Glutamatergic neuron (in vitro differentiated cells): ENCODE measurements at places on chromosomes 3 and 15.

GRCh38 chr3:112811131-112811884, 35.4 kb downstream of the CD200R1L start:
- no peak for DNase-seq

GRCh38 chr15:63560741-63561448, 36.3 kb upstream of the FBXL22 start:
- no peak for DNase-seq

DNA sequence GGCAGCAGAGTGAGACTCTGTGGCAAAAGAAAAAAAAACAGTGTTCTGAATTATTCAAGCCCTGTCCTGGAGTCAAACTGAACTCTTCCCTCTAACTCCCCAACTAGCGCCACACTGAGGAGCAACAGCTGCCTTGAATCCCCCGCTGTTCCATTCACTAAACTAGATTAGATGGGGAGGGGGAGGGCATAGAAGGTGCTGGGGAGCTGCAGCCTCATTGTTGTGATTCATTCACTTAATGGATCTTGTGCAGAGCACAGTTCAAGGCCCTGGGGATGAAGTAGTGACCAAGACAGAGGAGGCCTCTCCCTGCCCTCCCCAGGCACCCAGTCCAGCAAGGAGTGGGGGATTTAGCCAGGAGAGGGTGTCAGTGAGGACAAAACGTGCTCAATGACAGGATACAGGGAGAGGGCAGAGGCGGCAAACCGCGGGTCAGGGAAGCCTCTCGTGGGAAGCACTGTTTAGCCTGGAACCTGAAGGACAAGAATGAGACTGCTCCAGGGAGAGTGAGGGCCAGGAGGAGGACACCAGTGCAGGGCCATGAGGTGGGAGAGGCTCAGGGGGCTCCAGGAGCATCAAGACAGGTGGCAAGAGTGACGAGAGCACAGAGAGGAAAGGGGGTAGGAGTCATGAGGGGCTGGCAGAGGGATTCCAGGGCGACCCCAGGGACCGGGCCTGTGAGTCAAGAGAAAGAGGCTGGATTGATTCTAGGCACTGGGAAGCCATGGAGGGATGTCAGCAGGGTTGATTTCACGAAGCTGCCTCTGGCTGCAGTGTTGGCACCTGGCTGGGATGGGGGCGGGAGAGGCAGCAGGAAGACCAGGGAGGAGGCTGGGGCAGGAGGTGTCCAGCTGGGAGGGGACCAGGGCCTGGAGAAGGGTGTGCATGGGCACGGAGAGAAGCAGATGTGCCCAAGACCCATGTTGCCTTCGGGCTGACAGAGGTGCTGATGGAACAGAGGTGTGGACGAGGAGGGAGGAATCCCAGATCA, 31.4 kb downstream of the ALS2CL start:
- no peak for DNase-seq

DNA sequence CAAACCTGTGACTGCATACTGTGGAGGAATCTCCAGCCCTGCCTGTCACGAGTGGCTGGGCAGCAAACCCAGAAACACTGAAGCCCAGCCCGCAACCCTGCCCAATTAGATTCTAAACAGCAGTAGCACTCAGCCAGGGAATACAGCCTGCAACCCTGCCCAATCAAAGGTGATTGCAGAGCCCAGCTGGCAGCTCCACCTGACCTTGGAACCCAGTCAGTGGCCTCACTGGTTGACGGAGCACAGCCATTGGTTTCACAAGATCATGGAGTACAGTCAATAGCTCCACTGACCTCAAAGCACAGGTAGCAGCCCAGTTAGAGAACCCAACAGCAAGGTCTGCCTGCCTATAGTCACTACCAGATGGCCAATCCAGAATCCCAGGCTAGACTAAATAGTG, 35.2 kb upstream of the MYLK start:
- DNase-seq: no peak

- no peak for DNase-seq
These were observed 7.9 kb downstream of the ZNF280D start for GRCh38 chr15:56725386-56725785.

DNA sequence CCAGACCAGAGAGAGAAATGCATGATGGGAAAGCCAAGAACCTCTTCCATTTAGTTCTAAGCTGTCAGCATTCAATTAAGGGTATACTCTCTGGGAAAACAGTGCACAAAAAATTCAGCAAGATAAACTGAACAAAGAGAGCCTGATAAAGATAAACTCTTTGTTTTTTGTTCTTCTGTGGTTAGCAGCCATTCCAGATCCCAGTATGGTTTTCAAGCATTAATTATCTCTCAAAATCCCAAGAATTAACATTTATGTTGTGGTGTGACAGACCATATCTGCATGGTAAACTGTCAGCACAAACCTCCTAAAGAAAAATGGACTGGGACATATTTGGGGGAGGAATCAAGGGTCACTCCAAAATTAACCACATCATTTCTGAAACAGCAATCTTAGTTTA, 124.0 kb upstream of the LRRN1 start:
- no peak for DNase-seq

GRCh38 chr15:97168704-97169475, 791.6 kb upstream of the ARRDC4 start:
- no peak for DNase-seq

GRCh38 chr3:128863560-128863959, 15.9 kb upstream of the ACAD9 start:
- DNase-seq: no peak

DNA sequence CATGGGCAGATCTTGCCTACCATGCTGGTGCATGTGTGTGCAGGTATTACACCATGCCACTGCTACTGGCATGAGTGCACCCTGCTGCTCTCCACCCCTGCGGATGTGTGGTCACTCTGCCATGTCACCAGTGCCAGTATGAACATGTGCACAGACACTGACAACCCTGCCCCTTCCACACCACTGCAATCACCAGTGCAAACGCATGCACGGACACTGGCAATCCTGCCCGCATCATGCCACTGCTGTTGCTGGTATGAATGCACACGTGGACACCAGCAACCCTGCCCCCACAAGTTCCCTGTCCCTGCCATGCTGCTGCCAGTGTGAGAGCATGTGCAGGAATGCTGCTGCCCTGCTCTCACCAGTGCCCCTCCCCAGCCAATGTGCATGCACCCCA, 24.8 kb upstream of the TUBGCP5 start:
- DNase-seq: no peak

DNA sequence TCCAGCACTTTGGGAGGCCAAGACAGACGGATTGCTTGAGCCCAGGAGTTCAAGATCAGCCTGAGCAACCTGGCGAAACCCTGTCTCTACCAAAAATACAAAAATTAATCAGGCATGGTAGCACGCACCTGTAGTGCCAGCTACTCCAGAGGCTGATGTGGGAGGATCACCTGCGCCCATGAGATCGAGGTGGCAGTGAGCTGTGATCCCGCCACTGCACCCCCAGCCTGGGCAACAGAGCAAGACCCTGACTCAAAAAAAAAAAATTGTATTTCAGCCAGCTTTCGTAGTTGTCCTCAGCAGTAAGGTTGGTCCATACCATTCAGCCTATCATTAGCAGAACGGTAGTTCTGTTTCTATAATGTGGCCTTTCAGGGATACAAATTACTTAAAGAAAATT, 66.6 kb upstream of the FURIN start:
- DNase-seq: no peak

- no peak for DNase-seq
These were observed 14.5 kb upstream of the RNU6-1 start for GRCh38 chr15:67854358-67854757.

DNA sequence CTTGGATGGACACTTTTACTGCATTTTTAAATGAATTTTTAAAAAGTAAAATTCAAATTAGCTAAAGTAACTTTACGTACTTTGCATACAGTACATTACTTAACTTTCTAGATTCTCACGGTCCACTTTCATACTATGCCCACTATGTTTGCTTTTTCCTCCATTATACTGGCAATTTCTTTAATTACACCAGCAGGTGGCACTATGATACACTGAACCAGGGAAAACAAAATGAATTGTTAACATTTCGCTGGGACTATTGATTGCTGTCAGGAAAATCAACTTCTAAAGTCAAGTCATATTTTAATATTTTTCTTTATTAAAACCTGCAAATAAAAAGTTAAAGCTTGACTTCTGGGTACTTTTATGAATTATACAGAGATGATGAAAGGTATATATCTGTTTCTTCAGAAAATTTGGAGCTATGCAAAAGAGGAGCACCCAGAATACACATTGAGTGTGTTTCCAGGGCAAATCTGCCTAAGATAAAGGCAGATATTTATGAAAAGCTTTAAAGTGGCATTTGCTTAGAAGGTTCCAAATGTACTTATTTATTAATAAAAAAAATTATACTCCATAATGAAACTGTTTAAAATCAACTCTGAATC, 21.8 kb upstream of the POU1F1 start:
- no peak for DNase-seq

- no peak for DNase-seq
These were observed 149.3 kb upstream of the NR2F2 start for GRCh38 chr15:96181217-96181616.

GRCh38 chr15:57035664-57036063, 117.2 kb downstream of the TCF12 start:
- no peak for DNase-seq

- no peak for DNase-seq
These were observed 1.4 kb upstream of the TMC3 start for GRCh38 chr15:81375461-81375860.

DNA sequence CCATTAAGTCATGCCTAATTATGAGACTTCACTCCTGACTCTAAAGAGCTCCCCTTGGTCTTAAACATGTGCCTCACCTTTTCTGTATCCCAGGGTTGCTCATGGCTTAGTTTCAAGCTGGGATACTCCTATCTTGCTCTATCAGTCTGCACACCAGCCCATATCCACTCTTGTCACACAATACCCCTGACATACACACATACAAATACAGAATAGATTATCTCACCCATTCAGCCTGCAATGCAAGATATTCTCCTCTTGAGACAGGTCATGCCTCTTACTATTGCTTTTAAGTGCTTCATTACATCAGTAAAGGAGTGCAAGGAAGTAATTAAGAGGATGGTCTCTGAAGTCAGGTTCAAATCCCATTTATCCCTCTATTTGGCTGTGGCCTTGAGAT, 587.3 kb downstream of the IGSF11 start:
- DNase-seq: no peak

DNA sequence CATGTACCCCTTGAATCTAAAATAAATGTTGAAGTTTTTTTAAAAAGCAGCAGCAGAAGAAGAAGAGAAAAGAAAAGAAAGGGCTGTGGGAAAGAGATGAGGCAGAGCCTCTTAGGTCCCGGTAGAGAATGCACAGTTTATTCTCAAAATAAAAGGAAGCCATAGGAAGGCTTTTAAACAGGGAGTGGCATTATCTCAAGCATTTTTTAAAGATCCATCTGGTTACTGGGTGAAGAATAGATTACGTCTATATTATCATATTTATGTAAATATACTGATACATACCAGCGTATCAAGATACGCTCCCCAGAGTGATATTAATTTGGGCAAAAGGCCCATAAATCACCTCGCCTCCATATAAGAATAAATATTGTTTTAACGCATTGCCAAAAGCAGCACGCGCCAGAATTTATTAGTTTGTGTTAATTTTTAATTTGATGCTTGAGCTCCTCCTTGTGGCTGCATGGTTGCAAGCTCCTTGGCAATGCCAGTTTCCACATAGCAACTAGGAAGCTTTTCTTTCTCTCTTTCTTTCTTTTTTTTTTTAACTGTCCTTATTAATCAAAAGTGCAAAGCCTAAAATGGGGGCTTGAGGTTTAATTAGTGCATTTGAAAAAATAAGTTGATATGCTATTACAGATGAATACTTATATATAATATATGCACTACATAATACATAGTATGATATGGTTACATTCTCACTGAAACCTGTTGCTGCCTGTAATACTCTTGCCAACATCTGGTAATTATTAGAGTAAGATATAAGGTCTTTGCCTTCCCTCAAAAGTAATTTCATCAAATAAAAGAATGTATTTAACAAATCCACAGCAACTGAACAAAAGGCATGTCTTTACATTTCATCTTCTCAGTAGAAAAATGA, 242.8 kb upstream of the UBE2E2 start:
- DNase-seq: peak; percentile 26

DNA sequence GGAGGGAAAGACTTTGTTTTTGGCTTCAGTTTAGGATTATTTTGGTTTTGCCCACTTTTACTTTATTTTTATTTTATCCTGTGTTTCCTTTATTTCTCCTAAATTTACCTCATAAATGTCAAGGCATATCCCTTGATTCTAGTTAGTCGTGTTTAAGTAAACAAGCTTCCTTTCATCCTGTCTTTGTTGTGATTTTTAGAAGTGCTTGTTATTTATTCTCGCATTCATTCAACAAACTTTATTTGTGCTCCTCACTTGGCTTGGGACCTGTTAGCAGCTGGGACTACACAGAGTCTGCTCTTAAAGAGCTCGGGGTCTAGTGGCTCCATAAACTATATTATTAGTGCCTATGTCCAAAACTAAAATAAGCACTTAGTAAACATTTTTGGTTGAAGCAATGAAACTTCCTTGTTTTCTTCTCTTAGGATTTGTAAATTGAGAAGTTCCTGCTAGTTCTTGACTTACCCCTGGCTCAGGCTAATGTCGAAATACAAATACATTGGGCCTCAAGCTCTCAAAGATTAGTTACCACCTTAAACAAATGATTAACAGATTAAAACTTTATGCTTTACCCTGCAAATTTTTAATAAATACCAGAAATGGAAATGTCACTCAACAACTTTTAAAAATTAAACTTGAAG, 19.0 kb upstream of the DMXL2 start:
- no peak for DNase-seq

- DNase-seq: peak; percentile 40
These were observed 76.4 kb downstream of the BBX start for GRCh38 chr3:107598926-107599771.

DNA sequence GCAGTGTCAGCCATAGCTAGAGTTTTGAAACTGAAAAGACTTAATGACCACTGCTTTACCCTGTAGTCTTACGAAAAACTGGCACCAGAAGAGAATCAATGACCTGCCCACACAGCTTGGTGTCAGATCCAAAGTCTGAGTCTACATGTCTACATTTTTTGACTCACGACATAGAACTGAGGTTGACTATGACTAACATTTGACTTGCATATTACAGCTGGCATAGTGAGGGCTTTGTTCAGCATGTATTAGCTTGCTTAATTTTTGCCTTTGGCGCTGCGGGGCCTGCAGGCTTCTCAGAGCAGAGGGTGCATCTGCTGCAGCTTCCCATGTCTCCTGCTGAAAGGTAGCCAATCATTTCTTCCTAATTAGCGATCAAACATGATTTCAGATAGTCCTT, 167.0 kb downstream of the EBLN2 start:
- DNase-seq: no peak

DNA sequence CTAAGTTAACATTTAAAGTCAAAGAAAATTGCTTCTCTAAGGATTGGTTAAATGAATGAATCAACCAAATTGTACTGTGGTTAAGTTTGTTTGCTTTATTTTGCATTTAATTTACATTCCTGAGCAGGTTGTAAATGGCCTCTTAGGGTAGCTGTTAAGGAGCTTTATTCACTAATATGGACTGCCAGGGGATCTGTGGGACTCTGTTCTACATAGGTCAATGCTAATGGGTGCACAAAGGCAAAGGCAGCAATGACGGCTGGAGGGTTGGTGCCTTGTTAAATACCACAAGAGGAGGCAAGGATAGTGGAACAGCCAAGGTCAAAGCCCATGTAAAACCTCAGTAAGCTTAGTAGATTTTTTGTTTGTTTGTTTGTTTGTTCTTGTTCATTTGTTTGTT, 89.3 kb upstream of the P2RY1 start:
- DNase-seq: no peak

GRCh38 chr3:13125092-13126015, 52.1 kb upstream of the IQSEC1 start:
- no peak for DNase-seq
